ENCODE measurements at places on chromosomes 11 and 22.

DNA sequence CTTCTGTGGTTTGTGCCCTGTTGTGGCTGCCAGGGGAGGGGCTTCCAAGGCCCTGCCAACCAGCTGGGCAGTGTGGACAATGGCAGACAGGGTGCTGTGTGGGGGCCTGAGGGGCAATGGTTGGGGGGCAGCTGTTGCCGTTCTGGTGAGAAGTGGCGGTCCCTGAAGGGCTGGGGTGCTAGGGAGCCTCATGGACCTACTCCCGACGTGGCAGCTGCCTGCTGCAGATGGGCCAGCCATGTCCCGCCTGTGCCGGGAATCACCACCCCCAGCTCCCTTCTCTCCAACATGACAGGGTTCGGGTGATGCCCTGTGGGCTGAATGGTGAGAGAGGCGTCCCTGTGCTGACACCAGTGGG, 74.2 kb downstream of the KCNQ1 start:
- DNase-seq: no peak

DNA sequence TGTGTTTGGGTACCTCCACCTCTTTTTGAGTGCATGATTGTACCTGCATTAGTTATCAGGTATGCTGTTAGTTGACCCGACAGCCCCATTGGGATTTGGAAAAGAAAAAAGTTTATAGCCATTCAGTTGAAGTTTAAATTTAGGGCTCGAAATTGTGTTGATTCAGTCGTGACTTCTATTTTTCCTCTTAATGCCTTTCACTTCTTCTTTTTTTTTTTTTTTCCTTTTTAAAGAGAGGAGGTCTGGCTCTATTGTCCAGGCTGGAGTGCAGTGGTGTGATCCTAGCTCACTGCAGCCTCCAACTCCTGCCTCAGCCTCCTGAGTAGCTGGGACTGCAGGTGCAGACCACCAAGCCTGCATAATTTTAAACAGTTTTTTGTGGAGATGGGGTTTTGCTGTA, 2.3 kb downstream of the STT3A start:
- no peak for DNase-seq

DNA sequence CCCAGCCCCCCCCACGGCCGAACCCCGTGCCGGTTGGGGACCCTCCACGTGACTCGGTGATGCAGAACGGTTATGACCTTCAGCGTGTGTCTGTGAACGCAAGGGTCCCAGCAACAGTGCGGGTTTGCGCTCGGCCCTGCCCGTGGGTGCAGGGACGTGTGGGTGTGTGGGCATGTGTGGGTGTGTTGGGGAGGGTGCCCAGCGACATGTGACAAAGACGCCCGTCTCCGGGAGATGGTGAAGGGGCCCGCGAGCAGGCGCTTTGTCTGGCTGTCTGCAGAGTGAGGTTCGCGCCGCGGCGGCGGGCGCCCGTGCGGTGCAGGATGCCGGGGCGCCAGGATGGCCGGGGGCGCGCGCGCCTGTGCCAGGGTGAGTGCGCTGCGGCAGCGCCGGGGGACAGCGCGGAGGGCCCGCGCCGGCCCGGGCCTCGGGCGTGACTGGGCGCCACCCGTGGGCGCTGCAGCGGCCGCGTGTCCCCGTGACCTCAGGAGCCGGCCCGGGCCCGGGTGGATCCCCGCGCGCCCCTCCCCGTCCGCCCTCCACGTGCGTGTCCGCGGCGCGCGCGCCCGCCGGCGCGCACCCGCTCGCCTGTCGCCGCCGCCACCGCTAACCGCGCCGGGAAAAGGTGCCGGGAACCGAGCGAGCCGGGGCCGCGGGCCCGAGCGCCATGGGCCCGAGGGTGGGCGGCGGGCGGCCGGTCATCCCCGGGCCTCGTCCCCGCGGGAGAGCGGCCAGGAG, at the start of gene LRFN4:
Gene LRFN4 (plus strand): TSS at position 569 of the 738 bp plus-strand sequence. CDS start 681 bp downstream, outside the sequence.
- peak; percentile 74 for DNase-seq

DNA sequence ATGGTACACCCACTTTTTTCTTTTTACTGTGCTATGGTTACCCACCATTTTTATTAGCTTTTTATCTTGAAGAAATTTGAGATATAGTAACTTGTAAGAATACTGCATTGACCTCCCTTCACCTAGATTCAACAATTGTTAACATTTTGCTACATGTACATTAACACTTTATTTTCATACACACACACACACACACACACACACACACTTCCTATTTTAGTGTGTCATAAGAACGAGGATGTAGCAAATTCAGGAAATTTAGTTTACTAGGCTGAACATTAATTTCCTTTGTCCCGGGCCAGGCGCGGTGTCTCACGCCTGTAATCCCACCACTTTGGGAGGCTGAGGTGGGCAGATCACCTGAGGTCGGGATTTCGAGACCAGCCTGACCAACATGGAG, 1.1 kb upstream of the ATP6V1E1 start:
- no peak for DNase-seq

DNA sequence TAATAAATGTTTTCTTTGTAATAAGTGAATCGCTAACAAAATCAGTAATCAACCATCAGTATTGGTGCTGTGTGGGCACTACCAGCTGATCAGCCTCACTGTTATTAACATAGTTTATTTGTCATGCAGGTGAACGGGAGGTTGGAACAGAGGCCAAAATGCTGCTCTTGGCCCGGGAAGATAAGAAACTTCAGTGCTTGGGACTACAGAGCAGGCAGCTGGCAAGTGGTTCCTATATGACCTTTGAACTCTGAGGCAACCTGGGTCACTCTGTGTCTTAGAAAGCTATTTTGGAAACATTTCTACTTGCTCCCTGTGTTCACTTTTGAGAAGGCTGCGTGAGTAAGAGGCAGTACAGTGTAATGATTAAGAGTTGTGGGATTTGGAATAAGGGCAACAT, 36.5 kb upstream of the DNAJB13 start:
- DNase-seq: no peak

- DNase-seq: no peak
Measured at GRCh38 chr11:20712912-20713311, 43.5 kb downstream of the NELL1 start.

DNA sequence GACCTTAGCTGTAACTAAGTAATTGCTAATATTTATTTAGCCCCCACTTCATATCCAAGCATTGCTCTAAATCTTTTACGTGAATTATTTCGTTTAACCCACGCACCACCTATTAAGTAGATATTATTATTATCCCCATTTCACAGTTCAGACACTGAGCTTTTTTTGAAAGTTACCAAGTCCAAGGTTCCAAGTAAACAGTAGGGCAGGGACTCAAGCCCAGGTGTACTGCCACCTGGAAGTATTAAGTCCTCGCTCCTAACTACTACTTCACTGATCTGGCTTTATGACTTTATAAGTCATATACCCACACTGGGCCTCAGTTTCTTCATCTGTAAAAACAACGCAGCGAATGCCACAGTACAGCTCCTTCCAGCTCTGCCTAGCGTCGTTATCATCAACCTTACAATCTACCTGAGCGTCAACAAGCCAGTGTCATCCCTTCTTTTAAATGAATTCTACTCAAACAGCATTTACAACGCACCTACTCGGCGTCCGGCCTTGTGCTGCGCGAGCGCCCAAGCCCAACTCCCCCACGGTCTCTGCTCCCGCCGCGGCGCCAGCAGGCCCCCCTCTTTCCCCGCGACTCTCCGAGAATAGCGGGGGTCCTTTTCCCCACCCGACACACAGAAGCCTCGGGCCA, 624 bp downstream of the TMEM41B start:
- no peak for DNase-seq

DNA sequence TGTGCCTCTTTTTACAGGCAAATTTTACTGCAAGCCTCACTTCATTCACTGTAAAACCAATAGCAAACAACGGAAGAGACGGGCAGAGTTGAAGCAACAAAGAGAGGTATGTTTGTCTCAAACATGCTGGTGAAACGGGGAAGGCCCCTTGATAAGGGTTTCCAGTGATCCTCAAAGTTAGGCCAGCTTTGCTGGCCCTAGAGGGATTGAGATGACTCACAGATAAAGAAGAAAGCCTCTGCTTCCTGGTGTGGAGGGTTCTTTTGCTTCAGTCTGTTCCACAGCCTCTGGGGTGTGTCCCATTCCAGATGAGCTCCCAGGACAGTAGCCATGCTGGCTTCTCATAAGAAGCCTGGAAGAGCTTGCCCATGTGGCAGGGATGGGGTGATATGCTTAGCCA, 118.9 kb upstream of the PARVA start:
- no peak for DNase-seq

GRCh38 chr22:20889025-20889704, 28.0 kb upstream of the CRKL start:
- DNase-seq: no peak

DNA sequence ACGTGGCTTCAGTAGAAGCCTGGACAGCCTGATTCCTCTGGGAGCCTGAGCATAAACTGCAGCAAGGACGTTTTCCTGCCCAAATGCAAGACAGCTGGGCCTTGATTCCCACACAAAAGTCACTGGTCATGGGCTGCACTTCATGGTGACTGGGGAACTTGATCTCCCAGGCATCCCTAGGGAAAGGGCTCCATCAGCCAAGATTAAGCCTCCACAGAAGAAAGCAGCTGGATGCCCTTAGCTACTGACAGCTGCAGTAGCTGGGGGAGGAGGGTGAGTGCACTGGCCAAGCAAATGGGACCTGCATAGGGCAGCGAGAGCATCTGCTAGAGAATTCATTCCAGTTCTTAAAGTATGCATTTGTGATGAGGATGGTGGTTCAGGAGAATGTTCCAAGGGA, 267.4 kb upstream of the ISX start:
- no peak for DNase-seq

GRCh38 chr11:106329273-106330018, 252.0 kb downstream of the AASDHPPT start:
- DNase-seq: no peak

GRCh38 chr11:27246925-27247324, 116.1 kb downstream of the CCDC34 start:
- DNase-seq: no peak

DNA sequence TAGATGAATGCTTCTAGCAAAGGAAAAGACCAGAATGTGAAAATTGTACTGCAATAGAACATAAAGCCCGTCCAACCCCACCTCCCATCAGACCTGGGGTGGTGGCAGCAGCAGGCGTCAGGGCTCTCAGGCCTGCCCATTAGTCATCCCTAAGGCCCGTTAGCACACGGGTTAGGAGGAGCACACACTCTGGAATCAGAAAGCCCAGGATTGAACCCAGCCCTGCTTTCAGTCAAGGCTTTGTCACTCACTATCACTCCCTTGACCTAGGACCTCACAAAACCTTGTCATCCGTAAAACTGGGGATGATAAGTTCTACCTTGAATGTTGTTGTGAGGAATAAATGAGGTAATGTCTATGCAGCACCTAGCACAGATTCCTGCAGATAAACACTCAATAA, 26.9 kb downstream of the MICAL3 start:
- no peak for DNase-seq

DNA sequence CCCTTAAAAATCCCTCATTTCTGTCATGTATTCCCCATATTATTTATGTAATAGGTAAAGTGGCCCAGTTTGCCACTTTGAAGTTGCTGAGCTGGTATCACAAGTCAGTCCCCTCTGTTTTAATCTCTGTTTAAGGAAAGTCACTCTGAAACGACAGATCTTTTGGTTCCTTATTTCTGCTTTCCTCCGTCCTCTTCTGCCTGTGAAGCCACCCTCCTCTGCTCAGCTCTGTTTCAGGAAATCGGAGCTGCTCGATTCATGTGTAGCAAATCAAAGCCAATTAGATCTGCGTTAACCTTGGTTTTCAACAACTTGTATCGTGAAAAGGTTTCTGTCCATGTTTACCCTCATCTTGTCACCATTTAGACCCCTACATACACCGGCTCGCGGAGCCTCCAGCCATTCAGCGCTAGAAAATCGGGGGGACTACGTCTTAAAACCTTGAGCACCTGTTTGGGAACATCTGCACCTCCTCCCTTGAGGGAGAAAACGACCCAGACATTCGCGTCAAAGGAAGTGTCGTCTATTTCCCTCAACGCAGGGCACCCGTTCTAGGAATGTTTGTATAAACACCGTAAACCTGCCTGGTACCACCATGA, 576 bp upstream of the SC5D start:
- peak; percentile 56 for DNase-seq

DNA sequence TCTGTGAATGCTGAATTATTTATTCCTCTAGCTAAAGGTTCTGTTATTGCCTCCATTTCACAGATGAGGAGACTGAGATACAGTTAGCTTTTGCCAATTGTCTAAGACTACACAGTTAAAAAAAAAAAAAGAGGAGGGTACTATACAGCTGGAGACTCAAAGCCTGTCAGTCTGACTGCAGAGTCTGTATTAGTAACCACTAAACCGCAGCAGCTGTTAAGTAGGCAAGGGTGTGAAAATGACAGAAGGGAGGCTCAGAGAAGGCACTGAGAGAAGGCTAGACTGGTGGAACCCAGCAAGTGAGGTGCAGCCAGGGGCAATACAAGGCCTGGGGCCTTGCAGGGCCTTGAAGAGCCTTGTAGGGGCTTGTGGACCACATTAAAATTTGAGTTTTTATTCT, 181.2 kb downstream of the CSNK2A3 start:
- DNase-seq: no peak
